Right ventricle myocardium inferior (tissue), 1 donor: ENCODE measurements at places on chromosomes 3 and 15.

GRCh38 chr3:155465664-155466063 lies 172.2 kb upstream of the STRIT1 start:
- DNase-seq, result no peak

- no peak for DNase-seq
Measured at GRCh38 chr3:20240154-20240883, 54.3 kb upstream of the SGO1 start.

- no peak for DNase-seq
Measured at GRCh38 chr3:167209011-167209410, 171.1 kb downstream of the ZBBX start.

DNA sequence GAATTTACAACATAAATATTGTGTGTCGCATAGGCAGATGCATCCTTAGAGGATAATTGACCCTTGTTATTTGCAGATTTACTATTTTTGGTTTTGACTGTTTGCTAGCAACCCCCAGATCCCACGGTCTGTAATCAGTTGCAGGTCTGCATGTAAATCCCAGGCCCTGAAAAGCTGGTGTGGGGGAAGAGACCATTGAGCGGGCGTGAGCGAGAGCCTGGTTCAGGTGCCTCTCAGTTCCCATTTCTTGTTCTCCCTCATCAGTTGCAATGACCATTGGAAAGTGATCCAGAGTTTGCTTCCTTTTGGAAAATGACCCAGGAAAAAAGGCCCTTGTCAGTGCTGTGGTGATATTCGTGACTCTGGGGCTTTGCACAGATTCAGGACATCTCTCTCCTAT lies 238.9 kb downstream of the UACA start:
- DNase-seq, result peak; percentile 17

- peak; percentile 87 for DNase-seq
Measured at GRCh38 chr3:151770956-151771355, 37.2 kb downstream of the AADACL2 start.

DNA sequence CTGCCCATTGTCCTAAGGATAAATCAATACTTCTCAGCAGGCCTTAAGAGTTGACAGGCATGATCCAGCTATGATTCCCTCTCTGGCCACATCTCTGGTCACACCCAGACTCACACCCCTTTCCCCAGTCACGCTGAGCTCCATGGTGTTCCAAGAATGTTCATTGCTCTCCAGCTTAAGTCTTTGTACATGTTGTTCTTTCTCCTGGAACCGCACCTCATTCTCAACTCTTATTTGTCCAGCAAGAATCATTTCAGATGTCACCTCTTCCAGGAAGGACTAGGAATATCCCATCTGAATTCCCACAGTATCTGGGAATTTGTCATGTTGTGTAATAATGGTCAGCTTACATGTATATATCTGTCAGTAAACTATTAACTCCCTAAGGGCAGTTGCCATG lies 118.3 kb upstream of the GALNT15 start:
- DNase-seq, result no peak

GRCh38 chr3:146561879-146562278 lies 17.5 kb upstream of the PLSCR1 start:
- DNase-seq, result no peak

DNA sequence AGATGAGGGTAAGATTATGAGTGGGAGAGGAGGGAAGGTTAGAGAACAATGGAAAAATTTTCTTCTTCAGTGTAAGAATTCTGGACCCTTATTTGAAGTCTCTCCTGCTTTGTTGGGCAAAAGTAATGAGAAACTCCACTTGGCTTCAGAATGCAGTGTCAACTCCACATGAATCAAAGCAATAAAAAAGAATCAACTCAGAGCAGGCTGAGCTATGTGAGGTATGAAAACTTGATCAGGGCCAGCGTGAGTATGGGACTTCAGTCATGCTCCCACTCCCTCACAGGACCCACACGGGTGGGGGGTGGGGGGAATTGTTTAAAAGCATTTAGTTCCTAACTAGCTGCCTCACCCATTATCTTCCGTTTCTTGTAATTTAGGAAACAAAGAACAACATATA lies 502.2 kb downstream of the PDCD6IP start:
- no peak for DNase-seq
